Upper lobe of right lung (tissue), 1 donor: ENCODE measurements at places on chromosomes 3 and 15. TPM values are rescaled to one million over a fixed set of nuclear protein-coding genes. Genes with fewer than 3 reads are reported as not detected.

GRCh38 chr3:117507958-117508357 is 798.4 kb downstream of the TUSC7 start:
- H3K4me3 ChIP-seq: no peak overlapping the region
- H3K4me1 ChIP-seq: no peaks in the 10 kb centered on the region
- no peak overlapping the region for H3K27ac ChIP-seq
- DNase-seq: no peak
- no peaks in the 10 kb centered on the region for H3K36me3 ChIP-seq
- no peaks in the 10 kb centered on the region for H3K27me3 ChIP-seq

GRCh38 chr3:166455744-166456143 is 618.5 kb upstream of the BCHE start:
- no peaks in the 10 kb centered on the region for H3K4me1 ChIP-seq
- no peaks in the 10 kb centered on the region for H3K36me3 ChIP-seq
- H3K27ac ChIP-seq: no peak overlapping the region
- no peaks in the 10 kb centered on the region for H3K27me3 ChIP-seq

DNA sequence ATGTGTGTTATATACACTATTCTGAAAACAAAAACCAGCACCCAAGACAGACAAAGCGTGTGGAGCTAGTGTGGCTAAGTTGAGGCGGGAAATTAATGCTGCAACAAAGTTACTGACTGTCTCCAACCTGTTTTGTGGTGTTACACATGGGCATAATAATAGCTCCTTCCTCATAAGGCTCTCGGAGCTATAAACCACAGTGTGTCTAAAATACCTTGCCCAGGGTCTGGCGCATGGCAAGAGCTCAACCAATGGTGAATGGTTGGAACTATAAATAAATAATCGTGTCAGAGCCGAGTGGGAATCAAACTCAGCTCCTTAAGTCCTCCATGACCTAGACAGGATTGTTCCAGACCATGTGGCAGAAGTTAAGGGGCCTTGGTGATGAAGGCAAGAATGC is 35.9 kb upstream of the TFRC start:
- no peaks in the 10 kb centered on the region for H3K36me3 ChIP-seq
- no peaks in the 10 kb centered on the region for H3K27me3 ChIP-seq
- H3K27ac ChIP-seq: no peak overlapping the region
- H3K4me3 ChIP-seq: no peak overlapping the region

GRCh38 chr3:129686941-129687340 is 80.5 kb upstream of the PLXND1 start:
- H3K27ac ChIP-seq: peak overlapping the region; percentile 39
- no peak for DNase-seq
- H3K4me3 ChIP-seq: no peak overlapping the region
- no peaks in the 10 kb centered on the region for H3K27me3 ChIP-seq
- no peaks in the 10 kb centered on the region for H3K36me3 ChIP-seq

DNA sequence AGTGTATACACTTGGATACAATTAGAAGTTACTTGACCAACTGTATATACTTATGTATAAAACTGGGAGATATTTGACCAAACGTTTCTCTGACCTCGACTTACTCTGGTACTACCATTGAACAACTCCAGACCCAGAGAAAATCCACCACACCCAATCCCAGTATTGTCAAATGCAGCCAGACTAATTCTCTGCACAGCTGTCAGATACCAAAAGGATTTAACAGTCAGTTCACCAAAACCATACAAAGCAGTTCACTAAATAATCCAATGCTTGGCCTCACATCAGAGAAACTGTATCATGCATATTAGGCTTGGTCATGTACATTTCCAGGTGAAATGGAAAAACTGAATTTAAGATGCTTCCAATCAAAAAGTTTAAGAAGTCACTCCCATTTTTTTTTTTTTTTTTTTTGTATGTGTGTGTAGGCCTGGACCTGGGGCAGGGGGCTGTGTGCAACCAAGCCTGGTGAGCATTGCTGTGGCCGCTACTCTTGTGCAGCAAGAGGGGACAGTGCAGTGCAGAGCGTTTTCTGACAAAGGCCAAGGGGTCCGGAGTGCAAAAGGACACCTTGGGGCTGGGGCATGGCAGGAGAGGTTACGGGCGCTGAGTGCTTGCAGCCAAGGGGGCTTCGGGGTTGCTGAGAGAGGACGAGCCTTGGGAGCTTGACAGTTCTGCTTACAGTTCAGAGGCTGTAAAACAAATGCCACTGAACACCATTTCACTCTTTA is 1.4 kb downstream of the TOMM70 start:
- DNase-seq: no peak
- no peaks in the 10 kb centered on the region for H3K27me3 ChIP-seq
- peaks cover 44% of the 10 kb centered on the region for H3K4me1 ChIP-seq
- H3K36me3 ChIP-seq: no peaks in the 10 kb centered on the region

DNA sequence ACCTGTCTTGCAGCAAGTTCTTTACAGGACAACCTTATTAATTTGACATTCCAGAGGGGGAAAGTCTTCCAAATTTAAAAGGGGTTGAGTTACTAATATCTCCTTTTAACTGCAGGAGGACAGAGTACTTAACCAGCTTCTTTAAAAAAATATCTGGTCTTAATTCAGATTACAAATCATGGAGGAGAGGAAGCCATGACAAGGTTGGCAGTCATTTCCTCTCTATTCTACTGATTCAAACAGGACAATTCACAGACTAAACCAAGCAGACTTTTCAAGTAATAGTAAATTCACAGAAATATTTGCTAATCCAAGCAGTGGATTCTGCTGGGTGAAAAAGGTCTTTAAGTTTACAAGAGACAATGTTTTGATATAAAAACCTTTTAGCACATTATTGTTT is 185.3 kb downstream of the CFAP20DC start:
- no peaks in the 10 kb centered on the region for H3K4me1 ChIP-seq
- H3K27me3 ChIP-seq: no peaks in the 10 kb centered on the region
- DNase-seq: no peak
- H3K36me3 ChIP-seq: no peaks in the 10 kb centered on the region

- H3K27me3 ChIP-seq: no peaks in the 10 kb centered on the region
- DNase-seq: no peak
- H3K36me3 ChIP-seq: no peaks in the 10 kb centered on the region
- no peak overlapping the region for H3K4me3 ChIP-seq
- H3K4me1 ChIP-seq: no peaks in the 10 kb centered on the region
These were observed 60.4 kb downstream of the KBTBD12 start for GRCh38 chr3:127975153-127976029.

DNA sequence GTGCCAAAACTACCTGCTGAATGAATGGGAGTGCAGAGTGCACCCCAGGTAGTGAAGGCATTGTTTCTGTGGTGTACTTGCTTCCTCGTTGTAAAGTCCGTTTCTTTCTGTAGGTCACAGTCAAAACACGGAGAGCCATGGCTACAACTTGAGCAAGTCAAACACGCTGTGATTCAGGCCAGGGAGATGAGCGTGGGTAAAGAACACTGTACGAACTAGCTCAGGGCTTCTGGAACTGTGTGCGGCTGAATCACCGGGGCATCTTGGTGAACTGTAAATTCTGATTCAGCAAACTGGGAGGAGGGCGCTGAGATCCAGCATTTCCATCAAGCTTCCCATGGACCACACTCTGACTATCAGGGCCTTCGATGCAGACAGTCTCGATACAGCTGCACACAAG is 5.0 kb upstream of the TNK2 start:
- H3K27me3 ChIP-seq: no peaks in the 10 kb centered on the region
- peak; percentile 30 for DNase-seq
- peaks cover 17% of the 10 kb centered on the region for H3K4me1 ChIP-seq
- H3K4me3 ChIP-seq: no peak overlapping the region
- no peaks in the 10 kb centered on the region for H3K36me3 ChIP-seq

GRCh38 chr15:92883163-92883875 is 16.8 kb upstream of the CHD2 start:
- H3K36me3 ChIP-seq: peaks cover 30% of the 10 kb centered on the region
- DNase-seq: peak; percentile 77
- peaks cover 44% of the 10 kb centered on the region for H3K4me1 ChIP-seq
- H3K27ac ChIP-seq: peak overlapping the region; percentile 99

GRCh38 chr15:65258375-65259262 is 28.1 kb downstream of the PARP16 start:
- no peak for DNase-seq
- no peaks in the 10 kb centered on the region for H3K27me3 ChIP-seq
- peaks cover 47% of the 10 kb centered on the region for H3K36me3 ChIP-seq
- H3K27ac ChIP-seq: peak overlapping the region; percentile 67
- no peak overlapping the region for H3K4me3 ChIP-seq

DNA sequence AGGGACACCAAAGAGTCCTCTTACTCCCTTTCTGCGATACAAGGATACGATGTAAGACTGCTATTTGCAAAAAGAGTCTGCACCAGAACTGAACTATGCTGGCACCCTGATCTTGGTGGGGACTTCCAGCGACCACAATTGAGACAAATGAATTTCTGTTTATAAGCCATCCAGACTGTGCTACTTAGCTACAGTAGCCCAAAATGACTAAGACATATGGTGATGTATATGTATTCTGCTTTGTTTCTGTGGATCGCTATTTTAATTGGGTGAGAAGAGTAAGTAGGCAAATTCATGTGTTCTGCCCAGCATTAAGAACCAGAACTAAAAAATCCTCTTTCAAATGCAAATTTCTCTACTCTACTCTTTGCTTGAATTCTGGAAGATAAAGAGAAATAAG is 720.9 kb downstream of the DIPK2A start:
- no peaks in the 10 kb centered on the region for H3K27me3 ChIP-seq
- DNase-seq: no peak
- H3K36me3 ChIP-seq: no peaks in the 10 kb centered on the region
- H3K4me1 ChIP-seq: no peaks in the 10 kb centered on the region

- peak overlapping the region; percentile 84 for H3K27ac ChIP-seq
- peak; percentile 86 for DNase-seq
- peaks cover 11% of the 10 kb centered on the region for H3K4me1 ChIP-seq
- no peaks in the 10 kb centered on the region for H3K36me3 ChIP-seq
These were observed 9.1 kb upstream of the LIPH start for GRCh38 chr3:185561374-185561943.

- no peak overlapping the region for H3K4me3 ChIP-seq
- no peak for DNase-seq
- H3K27ac ChIP-seq: no peak overlapping the region
- no peaks in the 10 kb centered on the region for H3K36me3 ChIP-seq
- no peaks in the 10 kb centered on the region for H3K27me3 ChIP-seq
These were observed 455.3 kb upstream of the NR2F2 start for GRCh38 chr15:95875121-95875643.

DNA sequence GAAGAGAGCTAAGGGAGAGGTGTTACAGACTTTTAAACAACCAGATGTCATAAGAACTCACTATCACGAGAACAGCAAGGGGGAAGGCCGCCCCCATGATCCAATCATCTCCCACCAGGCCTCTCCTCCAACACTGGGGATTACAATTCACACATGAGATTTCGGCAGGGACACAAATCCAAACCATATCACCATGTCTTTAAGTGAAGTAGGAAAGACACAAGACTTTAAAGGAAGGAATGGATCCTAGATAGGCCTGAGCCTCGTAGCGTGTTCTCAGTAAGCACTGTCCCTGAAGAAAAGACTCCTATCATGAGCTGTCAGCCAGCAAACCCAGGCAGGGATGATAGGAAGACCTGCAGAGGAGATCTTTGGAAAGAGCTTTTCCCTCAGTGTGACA is 15.1 kb upstream of the RPS27L start:
- H3K4me3 ChIP-seq: no peak overlapping the region
- H3K4me1 ChIP-seq: no peaks in the 10 kb centered on the region
- H3K27ac ChIP-seq: no peak overlapping the region
- no peaks in the 10 kb centered on the region for H3K27me3 ChIP-seq

DNA sequence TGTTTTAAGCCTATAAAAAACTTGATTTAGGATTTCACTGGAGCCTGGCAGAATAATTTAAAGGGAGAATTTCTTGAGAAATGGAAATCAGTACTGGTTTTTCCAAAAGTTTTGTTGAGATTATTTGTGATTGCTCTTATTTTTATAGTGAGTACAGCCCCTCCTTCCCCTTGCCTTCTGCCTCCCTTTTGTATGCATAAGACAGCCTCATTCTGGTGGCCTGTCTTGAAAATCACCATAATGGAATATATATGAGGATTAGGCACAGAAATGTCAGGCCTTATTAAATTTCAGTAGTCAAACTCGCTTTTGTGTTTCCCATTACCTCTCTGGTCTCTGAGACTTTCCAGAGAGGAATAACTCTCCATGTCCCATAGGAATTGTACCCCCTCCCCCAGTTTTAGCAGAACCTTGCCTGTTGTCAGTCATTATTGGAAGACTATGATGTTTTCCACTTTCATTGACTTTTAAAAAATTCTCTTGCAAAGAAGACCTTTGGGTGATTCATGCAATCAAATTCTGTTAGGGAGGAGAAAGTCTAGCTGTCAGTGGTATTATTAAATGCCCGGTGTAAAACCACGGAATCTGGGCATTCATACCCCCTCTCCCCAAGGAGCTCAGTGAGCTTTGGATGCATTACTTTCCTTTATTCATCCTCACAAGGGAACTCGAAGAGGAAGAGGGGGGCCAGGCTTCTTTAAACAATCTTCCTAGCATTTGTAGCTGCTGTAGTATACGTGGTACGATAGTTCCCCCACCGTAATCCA is 171.6 kb upstream of the TSC22D2 start:
- H3K4me3 ChIP-seq: no peak overlapping the region
- H3K27me3 ChIP-seq: no peaks in the 10 kb centered on the region
- H3K27ac ChIP-seq: no peak overlapping the region
- DNase-seq: no peak
- peaks cover 12% of the 10 kb centered on the region for H3K4me1 ChIP-seq

- H3K27ac ChIP-seq: no peak overlapping the region
- H3K27me3 ChIP-seq: no peaks in the 10 kb centered on the region
- no peaks in the 10 kb centered on the region for H3K36me3 ChIP-seq
These were observed 133.3 kb downstream of the CMSS1 start for GRCh38 chr3:99950921-99951320.

DNA sequence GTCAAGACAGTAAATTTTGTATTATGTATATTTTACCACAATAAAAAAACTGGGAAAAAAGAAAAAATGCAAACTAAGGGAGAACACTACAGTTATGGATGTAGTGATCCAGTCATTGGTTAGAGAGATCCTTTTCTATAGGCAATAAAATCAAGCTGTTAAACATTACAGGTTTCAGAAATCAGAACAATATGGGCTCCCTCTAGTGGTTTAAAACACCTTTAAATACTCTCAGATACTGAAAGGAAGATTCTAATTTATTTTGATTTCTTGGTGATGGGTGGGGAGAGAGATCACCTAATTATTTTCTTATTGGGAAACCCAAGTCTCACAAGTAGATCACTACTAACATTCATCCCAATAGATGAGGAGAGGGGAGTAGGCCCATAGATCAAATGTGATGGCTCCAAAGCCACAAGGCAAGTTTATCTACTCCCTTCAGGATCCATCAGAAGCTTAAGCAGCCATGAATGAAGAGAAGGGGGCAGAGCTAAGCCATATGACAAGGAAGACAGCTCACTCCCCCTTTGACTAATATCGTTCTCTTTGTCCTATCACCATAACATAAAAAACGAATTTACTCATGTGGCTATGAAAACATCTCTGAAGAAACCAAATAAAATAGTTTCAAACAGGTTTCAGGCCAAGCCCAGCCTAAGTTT is 118.6 kb downstream of the ANO10 start:
- DNase-seq: no peak
- H3K27ac ChIP-seq: no peak overlapping the region
- H3K36me3 ChIP-seq: no peaks in the 10 kb centered on the region
- H3K4me1 ChIP-seq: peaks cover 22% of the 10 kb centered on the region

GRCh38 chr3:32612547-32612946 is 41.9 kb upstream of the DYNC1LI1 start:
- DNase-seq: no peak
- H3K27me3 ChIP-seq: no peaks in the 10 kb centered on the region
- no peak overlapping the region for H3K27ac ChIP-seq
- H3K4me3 ChIP-seq: no peak overlapping the region
- peaks cover 4% of the 10 kb centered on the region for H3K4me1 ChIP-seq

The CPEB1 gene
- total RNA-seq: 2.5 TPM

The ZBTB11 gene
- 22.8 TPM for total RNA-seq
